ENCODE measurements at places on chromosomes 4 and X. TPM values are rescaled to one million over a fixed set of nuclear protein-coding genes. Genes with fewer than 3 reads are reported as not detected.

The PITX2 gene
- total RNA-seq = 48.6 TPM

DNA sequence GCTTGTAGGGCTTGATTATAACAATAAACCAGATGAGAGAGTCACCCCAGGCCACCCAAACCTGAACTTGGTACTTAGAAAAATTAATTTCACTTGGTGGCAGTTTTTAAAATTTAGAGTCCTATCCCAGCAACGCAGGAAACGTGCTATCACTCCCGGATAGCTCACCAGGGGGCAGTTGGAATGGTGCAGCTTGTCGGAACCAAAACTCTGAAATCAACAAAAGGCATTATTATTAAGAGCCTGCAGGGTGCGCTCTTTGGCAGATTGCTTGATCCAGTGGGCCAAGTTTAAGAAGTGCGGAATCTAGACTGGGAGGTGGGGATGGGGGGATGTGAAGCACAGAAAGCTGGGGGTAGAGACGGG lies 2.4 kb downstream of the FRAS1 start:
- no peak for DNase-seq

- DNase-seq = no peak
Measured at GRCh38 chr4:107115185-107115847, 79.2 kb upstream of the DKK2 start.

DNA sequence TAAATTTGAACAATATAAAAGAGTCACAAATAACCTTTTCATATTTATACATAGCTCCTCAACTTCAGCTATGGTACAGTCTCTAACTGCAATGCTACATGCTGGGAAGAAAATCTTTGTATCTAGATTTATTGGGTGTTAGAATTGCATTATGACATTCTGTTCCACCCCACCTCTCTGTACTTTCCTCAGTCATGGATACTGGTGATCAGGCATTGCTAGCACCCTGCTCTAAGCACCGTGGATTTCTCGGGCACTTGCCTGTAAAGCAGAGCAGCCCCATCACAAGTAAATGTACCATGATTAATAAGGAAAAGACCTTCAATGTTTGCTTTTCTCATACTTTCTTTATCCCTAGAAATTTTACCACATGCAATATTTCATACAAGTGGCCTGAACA lies 1028.9 kb upstream of the INTU start:
- DNase-seq = no peak

The DUX4 gene
- not detected for total RNA-seq

- no peak for DNase-seq
Measured at GRCh38 chrX:39476604-39477021, 621.1 kb downstream of the BCOR start.

DNA sequence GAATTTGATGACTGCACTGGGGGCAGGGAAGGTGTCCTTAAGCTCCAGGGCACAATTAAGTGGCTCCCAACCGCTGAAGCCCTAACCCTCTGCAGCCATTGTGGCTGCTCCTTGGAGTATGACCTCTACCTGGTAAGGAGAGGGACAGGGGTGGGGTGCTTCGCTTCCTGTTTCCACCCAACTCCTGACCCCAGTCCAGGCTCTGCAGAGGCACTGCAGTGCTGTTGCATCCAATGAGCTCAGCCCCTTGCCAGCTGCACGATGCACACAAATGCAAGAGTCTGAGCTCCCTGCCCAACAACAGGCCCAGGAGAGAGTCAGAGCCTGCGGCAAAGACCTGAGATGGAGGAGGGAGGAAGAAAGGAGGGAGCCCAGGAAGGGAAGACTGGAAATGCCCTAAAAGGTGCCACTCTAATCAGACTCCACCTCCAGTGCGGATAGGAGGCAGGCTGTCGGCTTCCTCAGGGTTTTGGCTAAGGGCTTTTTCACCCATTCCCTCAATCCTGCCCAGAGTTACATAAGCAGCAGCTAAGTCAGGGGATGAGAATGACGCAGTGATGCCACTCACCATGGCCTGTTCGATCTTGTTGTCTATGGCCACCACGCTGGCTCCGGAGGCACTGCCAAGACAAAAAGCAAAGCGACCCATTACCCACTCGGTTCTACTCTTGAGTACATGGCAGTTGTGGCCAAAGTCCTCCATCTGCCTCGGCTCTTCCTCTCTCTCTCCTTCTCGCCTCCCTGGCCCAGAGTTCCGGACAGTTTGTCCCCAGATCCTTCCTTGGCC lies 60.1 kb downstream of the TSC22D3 start:
- DNase-seq = no peak

The FAAH2 gene
- total RNA-seq = 0.42 TPM

The TRPC3 gene
- 0.66 TPM for total RNA-seq

- DNase-seq = no peak
Measured at GRCh38 chr4:142817442-142817841, 28.7 kb downstream of the INPP4B start.

Measured in esophagus muscularis mucosa (tissue), 4 donors.